ENCODE measurements at places on chromosomes 7 and 10. TPM values are rescaled to one million over a fixed set of nuclear protein-coding genes. Genes with fewer than 3 reads are reported as not detected.

Gene FAM25A
- not detected for total RNA-seq

Gene ADAMTS14
- under 0.01 TPM for total RNA-seq

Gene AGBL3
- 0.28 TPM for total RNA-seq

Gene ACTL6B
- not detected for total RNA-seq

Gene FGFBP3
- under 0.01 TPM for total RNA-seq

Gene DLG5
- 12.7 TPM for total RNA-seq

Gene GARIN1A
- total RNA-seq, result 0.18 TPM

Gene CRHR2
- total RNA-seq, result not detected
